Diencephalon (tissue), 1 donor: ENCODE measurements at places on chromosomes 1 and 21. TPM values are rescaled to one million over a fixed set of nuclear protein-coding genes. Genes with fewer than 3 reads are reported as not detected.

CACNA1S gene
- under 0.01 TPM for total RNA-seq

TRIM45 gene
- 4.8 TPM for total RNA-seq

NPHS2 gene
- total RNA-seq = not detected

LRRC3 gene
- total RNA-seq = 5.8 TPM
